ENCODE measurements at places on chromosomes 16 and 17.

GRCh38 chr17:63703556-63704258 lies 3.8 kb upstream of the LIMD2 start:
- no peak for DNase-seq

DNA sequence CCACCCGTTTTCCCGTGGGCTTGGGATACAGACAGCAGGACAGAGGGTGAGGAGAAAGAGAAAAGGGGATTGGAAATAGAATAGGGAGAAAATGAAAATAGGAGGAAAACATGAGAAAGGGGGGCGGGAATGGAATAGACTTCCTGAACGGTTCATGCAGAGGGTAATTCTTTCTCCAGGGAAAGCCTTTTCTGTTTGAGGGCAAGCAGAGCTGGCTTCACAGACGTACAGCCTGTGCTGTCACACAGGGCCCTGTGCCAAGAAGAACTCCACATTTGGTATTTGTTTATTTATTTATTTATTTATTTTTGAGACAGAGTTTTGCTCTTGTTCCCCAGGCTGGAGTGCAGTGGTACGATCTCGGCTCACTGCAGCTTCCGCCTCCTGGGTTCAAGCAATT lies 12.0 kb downstream of the MILR1 start:
- DNase-seq = no peak

- no peak for DNase-seq
Measured at GRCh38 chr17:77527409-77527808, 386.6 kb downstream of the SEC14L1 start.

- DNase-seq = no peak
Measured at GRCh38 chr16:48583075-48584065, 26.6 kb downstream of the N4BP1 start.

DNA sequence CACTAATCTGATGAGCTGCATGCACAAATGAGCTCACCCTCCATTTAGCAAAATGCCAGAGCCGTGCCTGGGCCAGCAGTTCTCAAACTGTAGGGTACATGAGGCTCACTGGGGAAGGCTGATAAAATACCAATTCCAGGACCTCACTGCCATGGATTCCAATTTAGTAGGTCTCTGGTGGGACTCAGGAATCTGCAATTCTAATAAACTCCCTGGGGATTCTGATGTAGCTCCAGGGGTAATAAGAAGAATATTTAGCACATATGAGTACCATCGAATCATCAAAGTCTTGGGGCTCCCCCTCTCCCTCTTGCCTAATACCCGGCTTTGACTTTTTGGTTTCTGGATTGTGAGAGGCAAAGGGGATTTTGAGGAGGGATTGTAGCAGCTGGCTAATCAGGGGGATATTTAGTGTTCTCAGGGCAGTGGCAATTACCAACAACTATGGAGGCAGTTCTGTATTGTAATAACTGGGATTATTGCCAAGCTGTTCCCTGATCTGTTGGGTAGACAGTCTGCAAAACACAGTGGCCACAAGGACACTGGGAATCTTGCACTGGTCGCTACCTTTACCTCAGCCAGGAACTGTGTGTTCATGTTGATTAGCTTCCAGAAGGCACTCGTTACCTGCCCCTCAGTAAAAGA lies 140.4 kb downstream of the SHISA9 start:
- no peak for DNase-seq

- DNase-seq = no peak
Measured at GRCh38 chr16:75606507-75606906, 16.6 kb downstream of the ADAT1 start.

DNA sequence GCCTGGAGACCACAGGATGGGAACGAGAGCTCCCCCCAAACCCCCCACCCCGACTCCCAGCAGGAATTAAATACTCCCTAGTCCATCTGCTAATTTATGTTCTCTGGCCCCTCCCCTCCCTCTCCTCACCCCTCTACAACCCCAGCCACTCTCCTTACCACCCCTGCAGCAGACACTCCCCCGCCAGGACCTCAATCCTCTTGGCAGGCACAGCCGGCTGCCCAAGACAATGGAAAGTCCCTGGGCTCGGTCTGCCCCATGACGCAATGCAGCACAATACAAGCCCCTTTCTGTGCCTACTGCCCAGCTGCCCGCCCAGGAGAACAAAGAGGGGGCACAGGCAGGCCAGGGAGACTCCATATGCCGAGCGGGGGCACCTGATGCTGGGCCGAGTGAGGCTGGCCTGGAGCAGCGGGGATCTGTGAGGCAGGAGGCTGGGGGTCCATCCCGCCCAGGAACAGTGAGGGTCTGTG lies 30.3 kb upstream of the CDC42EP4 start:
- DNase-seq = no peak

GRCh38 chr17:28598389-28598788 lies 436 bp downstream of the SPAG5 start:
- DNase-seq = no peak

DNA sequence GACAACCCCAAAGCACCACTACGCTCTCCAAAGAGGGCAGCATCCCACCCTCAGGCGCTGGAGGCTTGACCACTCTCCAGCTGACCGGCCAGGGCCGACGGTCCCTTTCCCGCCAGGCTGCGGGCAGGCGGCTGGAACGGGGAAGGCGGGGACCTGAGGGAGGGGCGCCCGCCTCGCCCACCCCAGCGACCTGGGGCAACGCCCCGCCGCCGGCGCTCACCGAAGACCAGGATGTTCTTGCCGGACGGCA lies 431 bp downstream of the DYNC1LI2 start:
- no peak for DNase-seq

GRCh38 chr17:67624886-67625656 lies 92.7 kb upstream of the NOL11 start:
- no peak for DNase-seq

DNA sequence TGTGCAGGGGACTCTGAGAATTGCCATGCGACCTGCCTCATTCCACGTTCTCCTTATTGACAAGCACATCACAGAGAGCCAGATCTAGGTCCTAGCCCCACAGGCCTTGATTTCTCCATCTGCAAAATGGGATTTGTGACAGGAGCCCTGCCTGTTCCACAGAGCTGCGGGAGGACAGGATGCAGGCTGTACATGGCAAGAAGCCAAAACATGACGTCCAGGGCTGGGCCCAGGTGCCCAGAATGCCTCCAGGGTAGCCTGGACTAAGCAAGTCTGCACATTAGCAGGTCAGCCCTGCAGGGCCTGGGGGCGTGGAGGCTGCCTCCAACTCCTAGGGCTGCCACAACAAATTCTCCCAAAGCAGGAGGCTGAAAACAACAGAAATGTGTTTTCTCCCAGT lies 235.7 kb upstream of the SDK2 start:
- no peak for DNase-seq

DNA sequence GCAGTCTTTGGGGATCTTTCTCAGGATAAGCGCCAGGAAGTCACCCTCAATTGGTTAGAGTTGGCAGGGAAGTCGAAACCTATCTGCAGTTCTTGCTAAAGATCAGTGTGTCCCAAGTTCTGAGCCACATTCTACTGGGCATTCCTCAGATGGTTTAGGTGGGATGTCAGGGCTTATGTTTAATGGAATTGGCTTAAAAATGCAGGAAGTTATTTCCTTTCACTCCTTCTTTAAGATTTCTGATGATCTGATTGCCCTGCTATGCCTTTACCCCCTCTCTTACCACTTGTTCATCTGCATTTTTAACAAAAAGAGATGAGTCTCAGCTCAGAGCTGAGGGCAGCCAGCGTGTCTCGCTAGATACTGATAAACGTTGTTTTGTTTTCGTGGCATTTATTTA lies 30.8 kb downstream of the FOXL1 start:
- no peak for DNase-seq

- no peak for DNase-seq
Measured at GRCh38 chr17:68459037-68459639, 1.8 kb upstream of the WIPI1 start.

GRCh38 chr16:21302898-21303528 lies 24.9 kb upstream of the CRYM start:
- no peak for DNase-seq

- DNase-seq = peak; percentile 70
Measured at GRCh38 chr17:7579001-7579833, at the start of gene CD68. CD68 (plus strand) TSS chr17:7579638; CDS start chr17:7579678, 40 bp downstream.

- DNase-seq = peak; percentile 98
Measured at GRCh38 chr16:85928401-85928820, 29.4 kb downstream of the IRF8 start.

DNA sequence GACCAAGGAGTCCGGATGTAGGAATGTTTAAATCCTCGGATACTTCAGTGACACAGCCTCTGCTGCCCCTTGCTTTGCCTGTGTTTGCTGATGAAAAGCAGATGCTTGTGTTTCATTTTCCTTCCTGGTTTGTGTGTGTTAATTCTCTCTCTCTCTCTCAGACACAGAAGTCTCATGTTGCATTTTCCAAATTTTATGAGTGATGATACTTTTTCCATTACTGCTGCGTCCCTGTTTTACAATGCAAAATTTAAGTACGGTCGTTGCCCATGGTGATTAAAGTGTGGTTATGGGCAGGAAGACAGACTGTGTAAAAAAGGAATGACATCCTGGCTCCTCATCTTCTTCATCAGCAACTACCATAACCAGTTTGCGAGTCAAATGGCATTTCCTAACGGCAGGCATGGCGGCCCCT lies 5.7 kb downstream of the RMI2 start:
- no peak for DNase-seq

DNA sequence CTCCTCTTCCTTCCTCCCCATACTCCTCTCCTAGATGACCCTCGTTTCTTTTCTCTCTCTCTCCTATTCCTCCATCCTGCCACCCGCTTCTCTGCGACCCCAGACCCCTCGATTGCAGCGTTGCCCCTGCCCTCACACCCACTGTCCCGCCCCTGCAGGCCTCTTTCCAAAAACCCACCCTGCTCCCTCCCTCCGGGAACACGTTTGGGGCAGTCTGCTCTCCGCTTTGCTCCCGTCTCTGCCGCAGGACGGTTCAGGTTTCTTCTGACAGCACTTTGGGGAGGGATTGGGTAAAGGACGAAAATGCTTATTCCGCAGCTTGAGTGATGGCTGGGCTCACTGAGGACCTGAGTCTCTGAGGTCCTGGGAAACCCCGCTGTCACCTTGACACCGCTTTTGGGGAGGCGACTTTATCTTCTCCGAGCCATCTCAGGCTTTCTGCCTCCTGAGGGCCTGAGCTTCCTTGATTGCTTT lies 690 bp downstream of the NDE1 start:
- no peak for DNase-seq

DNA sequence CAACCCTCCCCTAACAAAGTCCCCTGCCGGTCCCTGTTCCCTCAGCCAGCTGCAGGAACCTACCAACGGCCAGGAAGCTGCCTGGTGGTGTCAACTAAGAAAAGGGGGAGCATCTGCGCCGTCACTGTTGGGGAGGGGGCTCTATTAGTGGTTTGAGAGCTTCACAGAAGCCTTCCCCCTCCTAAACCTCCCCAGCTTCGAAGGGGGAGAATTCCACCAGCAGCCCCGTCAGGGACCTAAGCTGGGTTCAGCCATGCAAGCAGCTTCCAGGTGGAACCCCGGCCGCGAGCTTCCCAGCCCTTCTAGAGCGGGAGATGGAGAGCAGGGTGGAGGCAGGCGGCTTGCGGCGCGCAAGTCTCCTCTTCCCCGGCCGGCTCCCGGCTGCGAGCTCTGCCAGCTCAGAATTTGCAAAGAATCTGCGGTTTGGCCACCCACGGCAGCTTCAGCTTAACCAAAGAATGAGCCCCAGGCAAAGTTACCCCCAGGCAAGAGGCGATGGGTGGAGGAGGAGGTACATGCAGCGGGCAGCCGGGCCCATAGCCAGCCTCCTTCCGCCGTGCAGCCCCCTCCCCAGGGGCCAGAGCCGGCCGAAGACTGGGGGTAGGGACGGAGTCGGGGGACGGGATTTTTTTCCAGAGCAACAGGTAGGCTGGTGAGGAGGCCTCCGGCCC lies 33.7 kb downstream of the DDX19A start:
- DNase-seq = peak; percentile 59

- no peak for DNase-seq
Measured at GRCh38 chr17:1639549-1640180, 5.9 kb downstream of the SCARF1 start.

- no peak for DNase-seq
Measured at GRCh38 chr17:73902416-73903181, 258.4 kb upstream of the SDK2 start.

DNA sequence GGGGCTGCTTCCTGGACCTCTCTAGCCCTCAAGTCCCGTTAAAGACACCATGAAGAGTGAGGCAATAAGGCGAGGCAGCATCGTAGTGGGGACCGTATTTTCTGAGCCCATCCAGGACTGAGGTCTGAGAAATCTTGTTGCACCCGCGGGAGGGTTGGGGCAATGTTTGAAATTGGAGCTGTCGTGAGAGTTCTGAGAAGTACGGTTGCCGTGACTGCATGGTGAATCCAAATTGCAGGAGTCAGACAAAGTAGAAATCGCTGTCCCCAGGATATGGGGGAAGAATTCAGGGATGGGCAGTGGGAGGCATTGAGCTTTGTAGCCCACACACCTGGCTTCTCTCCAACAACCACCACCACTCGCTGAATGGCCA lies 42.0 kb upstream of the RPL38 start:
- no peak for DNase-seq

DNA sequence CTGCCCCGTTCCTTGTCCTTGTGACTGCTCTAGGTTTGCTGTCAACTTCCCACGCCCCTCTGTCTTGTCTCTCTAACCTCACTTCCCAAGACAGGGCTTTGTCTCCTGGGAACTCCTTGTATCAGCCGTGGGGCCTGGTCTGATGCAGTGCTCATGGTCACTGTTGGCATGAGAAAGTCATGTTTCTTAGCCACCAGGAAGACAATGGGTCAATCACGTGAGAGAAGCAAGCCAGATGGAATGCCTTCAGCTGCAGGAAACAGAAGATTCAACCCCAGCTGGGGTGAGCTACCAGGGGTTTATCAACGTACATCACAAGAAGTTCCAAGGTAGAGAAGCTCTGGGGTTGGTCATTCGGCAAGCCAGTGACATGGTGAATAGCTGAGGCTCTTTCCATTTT lies 116.6 kb downstream of the IRF8 start:
- no peak for DNase-seq

DNA sequence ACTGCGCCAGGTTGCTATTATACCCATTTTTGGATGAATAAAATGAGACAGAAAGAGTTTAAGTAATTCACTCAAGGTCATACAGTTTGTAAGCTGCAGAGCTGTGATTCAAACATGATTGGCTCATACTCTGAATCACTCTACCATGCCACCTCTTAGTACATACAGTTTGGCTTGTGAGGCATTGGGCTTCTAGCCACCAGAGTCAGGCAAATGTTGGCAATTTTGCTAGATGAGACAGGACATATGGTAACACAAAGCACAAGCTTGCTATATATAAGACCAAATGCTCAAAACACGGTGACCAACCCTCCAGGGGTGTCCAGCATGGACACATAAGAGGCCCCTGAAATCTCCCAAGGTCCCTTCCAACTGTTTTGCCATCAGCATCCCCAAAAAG lies 236.0 kb upstream of the IRX5 start:
- no peak for DNase-seq

Measured in AML-193 (cell line).